ENCODE measurements at places on chromosomes 3 and 15.

GRCh38 chr3:154210986-154211385 lies 89.8 kb downstream of the ARHGEF26 start:
- no peak for DNase-seq

- DNase-seq, result no peak
Observed at GRCh38 chr3:131231710-131232389, 149.7 kb upstream of the NUDT16 start.

DNA sequence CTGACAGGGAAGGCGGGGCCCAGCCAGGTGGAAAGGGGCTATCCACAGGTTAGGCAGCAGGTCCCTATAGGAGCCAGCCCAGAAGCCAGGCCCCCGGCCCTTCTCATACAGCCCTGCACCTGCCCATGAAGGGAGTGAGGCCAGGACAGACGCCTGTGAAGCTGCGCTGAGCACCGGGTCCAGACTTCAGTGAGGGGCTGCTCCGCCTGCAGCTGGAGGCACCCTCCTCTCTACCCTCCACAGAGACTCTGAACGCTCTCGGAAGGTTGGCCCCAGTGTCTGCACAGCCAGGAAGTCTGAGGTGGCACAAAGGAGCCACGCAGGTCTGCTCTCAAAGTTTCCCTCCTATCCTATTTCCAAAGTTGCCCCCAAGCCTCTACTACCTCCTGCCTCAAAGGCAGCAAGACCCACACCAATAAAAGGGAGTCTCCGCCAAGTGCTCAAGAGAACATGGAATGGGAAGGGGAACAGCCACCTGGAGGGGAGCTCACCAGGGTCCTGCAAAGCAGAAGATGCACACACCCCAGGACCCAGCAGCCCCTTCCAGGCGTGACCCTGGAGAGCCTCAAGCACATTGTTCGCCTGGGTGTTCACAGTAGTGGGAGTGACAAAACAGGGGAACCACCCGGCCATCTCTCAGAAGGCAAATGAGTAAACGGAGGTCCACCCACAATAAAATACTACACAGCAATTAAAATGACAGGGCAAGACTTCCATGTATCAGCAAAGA lies 19.5 kb downstream of the XXYLT1 start:
- DNase-seq, result no peak

- DNase-seq, result no peak
Observed at GRCh38 chr15:56948764-56949101, 30.3 kb downstream of the TCF12 start.

- DNase-seq, result no peak
Observed at GRCh38 chr3:61821823-61822251, 260.5 kb downstream of the PTPRG start.

GRCh38 chr15:88890495-88890894 lies 4.8 kb downstream of the HAPLN3 start:
- DNase-seq, result no peak

- no peak for DNase-seq
Observed at GRCh38 chr3:133280586-133280985, 119.3 kb upstream of the BFSP2 start.

DNA sequence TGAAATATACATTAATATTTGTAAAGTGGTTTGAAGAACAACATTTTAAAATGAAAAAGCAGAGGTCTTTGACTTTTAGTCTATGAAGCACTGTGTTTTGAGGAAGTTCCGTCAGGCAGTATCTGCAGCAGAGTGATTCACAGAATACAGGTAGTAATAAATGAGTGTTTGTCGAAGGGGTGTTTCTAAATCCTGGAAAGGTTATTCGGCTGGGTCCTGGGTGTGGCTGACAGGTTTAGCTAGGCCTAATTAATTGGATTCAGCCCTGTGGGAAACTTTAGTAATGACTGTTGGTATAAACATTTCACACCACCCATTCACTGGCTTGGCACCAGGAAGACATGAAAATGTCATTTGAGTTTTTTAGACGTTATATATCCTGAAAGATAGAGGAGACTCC lies 51.3 kb downstream of the TIPARP start:
- DNase-seq, result no peak

- no peak for DNase-seq
Observed at GRCh38 chr3:112351823-112352222, 18.9 kb downstream of the CD200 start.

DNA sequence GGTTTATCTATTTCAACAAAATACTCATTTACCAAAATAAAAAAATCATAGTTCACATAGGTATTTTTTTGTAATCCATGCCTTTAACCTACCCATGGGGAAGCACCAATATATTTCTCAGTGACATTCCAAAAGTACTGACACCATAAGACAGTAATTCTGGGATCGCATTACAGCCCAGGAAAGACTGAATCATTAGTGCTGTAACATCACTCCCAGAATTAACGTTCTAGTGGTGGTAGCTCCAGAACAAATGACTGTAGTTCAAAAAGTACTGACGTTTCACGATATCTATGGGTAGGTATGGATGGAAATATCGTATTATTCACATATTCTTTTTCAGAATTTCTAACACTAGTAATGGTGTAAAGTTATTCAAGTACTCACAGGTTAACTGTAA lies 54.3 kb upstream of the NEK10 start:
- peak; percentile 54 for DNase-seq

GRCh38 chr15:57665939-57666338 lies 40.6 kb upstream of the POLR2M start:
- no peak for DNase-seq

GRCh38 chr3:8741581-8742261 lies 8.1 kb downstream of the CAV3 start:
- DNase-seq, result peak; percentile 96

DNA sequence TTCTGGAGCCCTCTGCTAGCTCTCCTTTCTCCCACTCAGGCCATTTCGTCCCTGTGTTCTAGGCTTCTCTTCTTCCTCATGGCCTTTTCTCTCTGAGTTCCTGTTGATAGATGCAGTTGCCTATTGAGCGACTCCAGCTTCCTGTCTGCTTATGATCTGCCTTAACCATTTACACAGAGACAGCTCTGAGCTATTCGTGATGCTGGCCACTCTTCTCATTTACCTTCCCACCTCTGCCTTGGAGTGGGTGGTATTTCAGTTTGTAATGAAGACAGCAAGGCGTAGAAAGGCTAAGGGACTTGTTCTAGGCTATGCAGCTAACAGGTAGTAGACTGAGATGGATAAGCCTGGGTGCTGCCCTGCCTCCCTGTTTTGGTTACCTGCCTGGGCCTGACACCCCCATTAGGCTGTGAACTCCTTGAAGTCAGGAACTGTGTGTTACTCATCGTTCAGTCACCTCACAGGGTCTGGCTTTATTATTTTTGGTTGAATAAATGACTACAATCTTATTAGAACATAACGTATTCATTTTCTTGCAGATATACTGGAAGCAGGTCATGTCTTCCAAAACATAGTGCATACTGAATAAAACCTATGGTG lies 12.6 kb upstream of the ZBTB47 start:
- DNase-seq, result no peak

GRCh38 chr3:64463981-64464380 lies 223.8 kb downstream of the ADAMTS9 start:
- no peak for DNase-seq

DNA sequence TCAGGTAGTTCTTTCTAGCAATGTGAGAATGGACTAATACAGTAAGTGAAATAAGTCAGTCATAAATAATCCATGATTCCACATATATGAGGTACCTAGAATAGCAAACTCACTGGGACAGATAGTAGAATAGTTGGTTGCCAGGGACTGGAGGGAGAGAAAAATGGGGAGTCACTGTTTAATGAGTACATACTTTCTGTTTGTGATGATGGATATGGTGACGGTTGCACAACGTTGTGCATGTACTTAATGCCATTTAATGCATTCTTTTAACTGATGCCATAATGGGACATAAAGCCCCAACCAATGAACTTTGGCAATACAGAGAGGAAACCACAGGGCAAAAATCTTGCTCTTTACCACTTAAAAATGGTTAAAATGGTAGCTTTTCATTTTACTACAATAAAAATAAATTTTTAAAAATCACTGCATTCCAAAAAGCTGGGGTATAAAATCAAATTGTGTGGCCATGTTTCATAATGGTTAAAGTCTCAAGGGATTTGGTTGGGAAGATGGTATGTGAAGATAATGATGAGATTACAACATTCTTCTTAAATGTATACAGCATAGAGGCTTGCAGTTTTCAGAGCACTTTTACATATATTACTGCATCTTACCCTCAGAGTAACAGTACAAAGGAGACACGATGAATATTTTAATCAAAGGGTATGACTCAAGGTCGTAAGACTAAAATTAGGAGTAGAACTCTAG lies 45.2 kb downstream of the ADAM10 start:
- DNase-seq, result no peak

GRCh38 chr3:155032918-155033317 lies 47.2 kb upstream of the MME start:
- DNase-seq, result peak; percentile 91

- peak; percentile 78 for DNase-seq
Observed at GRCh38 chr15:60004846-60005351, 788 bp downstream of the FOXB1 start.

DNA sequence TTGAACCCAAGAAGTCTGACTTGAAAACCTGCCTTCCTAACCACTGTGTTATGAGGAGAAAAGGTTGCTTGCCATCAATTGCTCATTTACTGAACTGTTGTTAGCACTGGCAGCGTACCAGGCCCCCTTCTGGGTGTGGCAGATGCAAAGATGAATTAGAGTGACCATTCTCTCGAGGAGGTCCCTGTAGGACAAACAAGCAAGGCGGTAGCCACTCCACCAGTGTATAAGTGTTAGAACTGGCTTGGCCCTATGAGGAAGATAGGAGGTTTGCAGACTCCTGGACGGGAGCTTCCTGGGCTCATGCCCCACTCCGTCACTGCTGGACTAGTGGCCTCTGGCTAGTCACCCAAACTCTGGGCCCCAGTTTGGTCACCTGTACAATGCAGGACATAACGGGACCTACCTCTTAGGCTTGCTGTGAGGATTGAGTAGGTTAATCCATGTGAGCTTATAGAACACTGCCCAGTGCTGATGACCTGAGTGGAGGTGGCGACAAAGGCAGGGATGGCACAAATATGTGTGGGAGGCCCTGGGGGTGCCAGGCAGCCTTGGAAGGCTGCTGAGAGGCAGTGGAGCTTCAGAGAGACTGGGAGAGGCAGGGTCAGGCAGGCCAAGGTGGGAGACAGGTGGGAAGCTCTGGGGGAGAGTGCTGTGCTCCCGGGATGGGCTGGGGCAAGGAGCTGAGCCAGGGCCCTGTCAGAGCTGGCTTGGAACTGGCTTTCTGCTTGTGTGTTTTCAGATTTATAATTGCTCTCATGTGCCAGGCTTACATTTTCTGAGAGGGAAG lies 145.9 kb downstream of the DNAJB8 start:
- no peak for DNase-seq

GRCh38 chr15:90301707-90302300 lies 36.3 kb downstream of the NGRN start:
- no peak for DNase-seq

GRCh38 chr3:11305509-11305908 lies 33.3 kb downstream of the ATG7 start:
- peak; percentile 16 for DNase-seq

- DNase-seq, result peak; percentile 73
Observed at GRCh38 chr3:16600780-16601536, 4.3 kb downstream of the DAZL start.

GRCh38 chr15:59456114-59456513 lies 18.1 kb downstream of the FAM81A start:
- no peak for DNase-seq

GRCh38 chr15:68440136-68440535 lies 8.2 kb upstream of the ITGA11 start:
- no peak for DNase-seq

GRCh38 chr15:63986185-63986680 lies 60.1 kb downstream of the DAPK2 start:
- DNase-seq, result no peak

DNA sequence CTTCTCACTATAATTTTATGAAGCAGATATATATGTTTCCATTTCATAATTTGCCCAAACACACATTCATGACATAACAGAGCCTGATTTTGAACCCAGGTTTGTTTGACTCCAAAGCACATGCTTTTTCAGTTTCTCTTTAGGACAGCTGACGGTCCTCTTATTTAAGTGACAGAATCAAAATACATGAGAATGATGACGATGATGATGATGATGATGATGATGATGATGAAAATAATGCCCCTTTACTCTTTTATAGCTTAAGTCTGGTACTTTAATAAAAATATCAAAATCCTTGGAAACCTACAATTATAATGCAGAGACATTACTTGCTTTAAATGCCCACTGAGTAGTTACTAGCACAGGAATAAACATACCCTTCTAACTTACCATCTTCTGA lies 15.3 kb downstream of the COPB2 start:
- no peak for DNase-seq

- DNase-seq, result no peak
Observed at GRCh38 chr3:106773795-106774194, 603.4 kb upstream of the CCDC54 start.

DNA sequence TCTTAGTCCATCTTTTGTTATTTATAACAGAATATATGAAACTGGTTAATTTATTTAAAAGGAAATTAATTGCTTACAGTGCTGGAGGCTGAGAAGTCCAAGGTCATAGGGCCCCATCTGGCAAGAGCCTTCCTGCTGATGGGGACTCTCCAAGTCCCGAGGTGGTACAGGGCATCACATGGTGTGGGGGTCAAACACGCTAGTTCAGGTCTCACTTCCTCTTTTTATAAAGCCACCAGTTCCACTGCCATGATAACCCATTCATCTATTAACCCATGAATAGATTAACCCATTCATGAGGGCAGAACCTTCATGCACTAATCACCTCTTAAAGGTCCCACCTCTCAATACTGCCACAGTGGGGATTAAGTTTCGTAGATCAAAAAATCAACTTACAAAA lies 659.3 kb downstream of the NAALADL2 start:
- no peak for DNase-seq

DNA sequence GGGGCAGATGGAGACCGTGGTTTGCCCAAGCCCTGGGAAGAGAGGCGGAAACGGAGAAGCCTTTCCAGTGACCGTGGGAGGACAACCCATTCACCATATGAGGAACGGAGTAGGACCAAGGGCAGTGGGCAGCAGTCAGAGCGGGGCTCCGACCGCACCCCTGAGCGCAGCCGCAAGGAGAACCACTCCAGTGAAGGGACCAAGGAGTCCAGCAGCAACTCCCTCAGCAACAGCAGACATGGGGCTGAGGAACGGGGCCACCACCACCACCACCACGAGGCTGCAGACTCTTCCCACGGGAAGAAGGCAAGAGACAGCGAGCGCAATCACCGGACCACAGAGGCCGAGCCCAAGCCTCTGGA lies 2.0 kb downstream of the RBM15B start:
- DNase-seq, result no peak

DNA sequence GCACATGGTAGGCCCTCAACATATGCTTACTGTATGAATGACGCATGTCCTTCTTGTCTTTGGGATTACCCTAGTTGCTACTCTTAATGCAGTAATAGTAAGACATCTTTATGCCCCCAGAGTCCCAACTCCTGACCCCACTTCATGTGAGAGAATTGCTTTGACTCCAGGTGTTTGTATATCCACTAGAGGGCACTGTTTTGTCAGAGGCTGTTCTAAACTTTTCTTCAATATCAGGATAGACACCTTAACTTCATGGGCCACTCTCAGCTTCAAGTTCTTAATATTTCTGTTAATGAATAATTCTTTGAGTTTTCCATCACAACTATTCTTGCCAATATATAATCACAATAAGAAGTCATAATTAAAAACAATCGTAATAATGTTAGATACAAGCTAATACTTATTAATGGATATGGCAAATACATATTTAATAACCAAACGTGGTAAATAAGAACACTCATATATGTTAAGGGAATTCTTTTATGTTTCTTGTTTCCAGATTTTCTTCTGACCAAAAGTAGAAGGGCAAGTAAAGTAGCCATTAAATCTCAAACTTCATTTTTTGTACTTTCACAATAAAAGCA lies 337.2 kb upstream of the DNAJC19 start:
- peak; percentile 47 for DNase-seq
